Fibroblast of lung (primary cell): ENCODE measurements at places on chromosomes 2 and 18. TPM values are rescaled to one million over a fixed set of nuclear protein-coding genes. Genes with fewer than 3 reads are reported as not detected.

Gene RSAD2
- polyA plus RNA-seq: 0.14 and 0.17 TPM in 2 replicates

Gene FBXO48
- 0.65 and 0.77 TPM in 2 replicates for polyA plus RNA-seq

Gene NOL4
- polyA plus RNA-seq: not detected in 2 replicates

Gene KCNG2
- polyA plus RNA-seq: 0.42 and 0.53 TPM in 2 replicates

Gene PIAS2
- polyA plus RNA-seq: 22.1 and 23.1 TPM in 2 replicates

Gene PIK3C3
- 39.8 and 58.6 TPM in 2 replicates for polyA plus RNA-seq

Gene ACVR1C
- polyA plus RNA-seq: 0.09 and 0.35 TPM in 2 replicates

DNA sequence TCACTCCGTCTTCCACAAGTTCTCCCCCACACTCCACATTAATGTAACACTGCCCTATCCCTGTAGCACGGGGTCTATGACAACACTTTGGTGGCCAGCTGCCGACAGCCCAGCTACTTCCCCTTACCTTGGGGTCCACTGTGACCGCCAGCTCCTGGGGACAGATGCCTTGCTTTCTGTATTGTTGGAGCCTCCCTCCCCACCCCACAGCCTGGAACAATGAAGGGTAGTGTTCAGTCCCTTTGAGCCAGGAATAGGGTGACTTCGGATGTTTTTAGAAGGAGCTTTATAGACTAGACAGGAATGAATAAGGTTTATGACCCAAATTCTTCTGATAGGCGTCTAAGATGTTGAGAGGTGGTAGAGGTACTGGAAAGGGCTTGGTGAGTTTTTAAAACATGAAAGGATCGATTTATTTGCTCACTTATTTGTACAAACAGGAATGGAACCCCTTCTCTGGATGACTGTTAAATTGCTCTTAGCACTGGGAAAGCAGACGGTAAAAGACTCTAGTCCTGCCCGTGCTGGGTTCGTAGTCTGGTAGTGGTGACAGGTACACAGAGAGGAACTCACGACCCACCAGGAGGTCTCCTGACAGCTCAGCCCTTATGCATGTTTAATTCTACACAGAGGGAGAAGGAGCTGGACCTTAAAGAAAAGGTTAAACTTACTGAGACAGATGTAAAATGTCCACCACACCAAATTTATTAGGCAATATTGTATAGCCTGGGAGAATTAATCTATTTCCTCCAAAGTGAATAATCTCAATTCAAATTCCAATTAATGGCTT is 90.9 kb downstream of the MYCN start:
- no peaks in the 10 kb centered on the region for H3K4me1 ChIP-seq
- H3K4me3 ChIP-seq: no peak overlapping the region
- no peak for DNase-seq
- H3K27me3 ChIP-seq: no peaks in the 10 kb centered on the region

DNA sequence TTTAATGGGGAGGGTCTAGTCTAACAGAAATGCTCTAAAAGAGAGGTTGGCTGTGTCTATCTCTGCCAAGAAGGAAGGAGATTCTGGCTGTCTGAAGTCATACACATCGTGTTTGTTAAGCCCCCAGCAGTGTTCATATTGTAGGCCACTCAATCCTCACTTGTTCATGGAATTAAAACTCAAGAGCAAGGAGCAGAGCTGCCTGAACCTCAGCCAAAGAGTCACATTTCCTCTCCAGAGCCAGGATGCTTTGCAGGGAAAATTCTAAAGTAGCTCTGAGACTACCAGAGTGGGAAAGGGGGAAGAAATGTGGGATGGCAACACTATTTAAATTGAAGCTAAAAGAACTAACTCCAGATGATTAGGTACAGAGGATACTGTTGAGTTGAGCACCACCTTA is 190.7 kb upstream of the CXCR4 start:
- no peak for DNase-seq
- H3K36me3 ChIP-seq: no peaks in the 10 kb centered on the region
- H3K27ac ChIP-seq: no peak overlapping the region
- no peak overlapping the region for H3K4me3 ChIP-seq

DNA sequence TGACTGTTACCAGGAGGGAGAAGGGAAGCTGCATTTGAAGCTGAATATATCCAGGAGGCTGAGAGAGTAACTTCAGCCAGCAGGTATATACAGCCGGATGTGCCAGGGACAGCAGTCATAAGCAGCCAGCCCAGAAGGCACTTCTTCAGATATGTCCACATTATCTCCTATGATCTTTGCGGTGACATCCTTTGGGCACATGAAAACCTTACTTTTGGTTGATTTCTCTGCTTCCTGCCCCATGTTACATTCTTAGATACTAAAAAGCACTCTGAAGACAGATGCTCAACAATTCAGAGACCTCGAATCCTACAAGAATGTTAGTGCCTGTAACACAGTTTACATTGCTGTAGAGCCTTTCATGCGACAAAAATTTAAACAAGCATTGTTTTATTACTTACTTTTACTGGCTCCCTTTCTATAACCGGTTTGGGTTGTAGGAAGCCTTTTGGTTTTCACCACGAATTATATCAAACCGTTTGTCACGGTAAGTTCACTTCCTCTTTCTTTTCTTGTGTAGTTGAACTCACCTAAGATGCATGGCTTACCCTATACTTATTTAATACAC is 50.3 kb upstream of the TLK1 start:
- H3K27ac ChIP-seq: no peak overlapping the region
- H3K4me3 ChIP-seq: no peak overlapping the region
- H3K4me1 ChIP-seq: no peaks in the 10 kb centered on the region

- DNase-seq: no peak
- no peaks in the 10 kb centered on the region for H3K36me3 ChIP-seq
- H3K4me1 ChIP-seq: no peaks in the 10 kb centered on the region
- no peak overlapping the region for H3K27ac ChIP-seq
- H3K4me3 ChIP-seq: no peak overlapping the region
- H3K27me3 ChIP-seq: no peaks in the 10 kb centered on the region
Observed at GRCh38 chr2:158144914-158145625, 43.4 kb downstream of the UPP2 start.

- H3K4me3 ChIP-seq: no peak overlapping the region
- H3K4me1 ChIP-seq: no peaks in the 10 kb centered on the region
- H3K36me3 ChIP-seq: peaks cover 10% of the 10 kb centered on the region
- DNase-seq: no peak
Observed at GRCh38 chr2:216205486-216205885, 96.3 kb downstream of the XRCC5 start.

DNA sequence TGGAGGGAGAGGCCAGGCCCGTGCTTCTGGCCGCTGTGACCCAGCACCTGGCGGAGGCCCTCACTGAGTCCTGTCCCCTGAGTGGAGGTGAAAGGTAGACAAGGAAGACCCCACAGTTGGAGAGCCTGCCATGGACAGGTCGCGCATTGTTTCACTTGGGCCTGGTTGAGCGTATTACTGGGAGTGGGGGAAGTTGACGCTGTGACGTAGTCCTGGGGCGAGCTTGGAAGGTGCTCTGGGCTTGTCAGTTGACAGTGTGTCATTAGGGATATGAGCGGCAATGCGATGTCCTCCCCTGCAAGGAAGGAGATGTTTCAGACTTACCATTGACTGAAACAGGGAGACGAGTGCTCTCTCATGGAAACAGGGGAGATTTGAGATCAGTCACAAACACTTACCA is 127.1 kb downstream of the SH3RF3 start:
- peaks cover 9% of the 10 kb centered on the region for H3K4me1 ChIP-seq
- H3K27ac ChIP-seq: no peak overlapping the region
- H3K4me3 ChIP-seq: no peak overlapping the region
- H3K36me3 ChIP-seq: no peaks in the 10 kb centered on the region
- H3K27me3 ChIP-seq: no peaks in the 10 kb centered on the region

- peak; percentile 59 for DNase-seq
- H3K36me3 ChIP-seq: peaks cover 6% of the 10 kb centered on the region
- no peak overlapping the region for H3K27ac ChIP-seq
- peaks cover 3% of the 10 kb centered on the region for H3K4me1 ChIP-seq
Observed at GRCh38 chr2:121356058-121356640, 71.1 kb upstream of the TFCP2L1 start.

DNA sequence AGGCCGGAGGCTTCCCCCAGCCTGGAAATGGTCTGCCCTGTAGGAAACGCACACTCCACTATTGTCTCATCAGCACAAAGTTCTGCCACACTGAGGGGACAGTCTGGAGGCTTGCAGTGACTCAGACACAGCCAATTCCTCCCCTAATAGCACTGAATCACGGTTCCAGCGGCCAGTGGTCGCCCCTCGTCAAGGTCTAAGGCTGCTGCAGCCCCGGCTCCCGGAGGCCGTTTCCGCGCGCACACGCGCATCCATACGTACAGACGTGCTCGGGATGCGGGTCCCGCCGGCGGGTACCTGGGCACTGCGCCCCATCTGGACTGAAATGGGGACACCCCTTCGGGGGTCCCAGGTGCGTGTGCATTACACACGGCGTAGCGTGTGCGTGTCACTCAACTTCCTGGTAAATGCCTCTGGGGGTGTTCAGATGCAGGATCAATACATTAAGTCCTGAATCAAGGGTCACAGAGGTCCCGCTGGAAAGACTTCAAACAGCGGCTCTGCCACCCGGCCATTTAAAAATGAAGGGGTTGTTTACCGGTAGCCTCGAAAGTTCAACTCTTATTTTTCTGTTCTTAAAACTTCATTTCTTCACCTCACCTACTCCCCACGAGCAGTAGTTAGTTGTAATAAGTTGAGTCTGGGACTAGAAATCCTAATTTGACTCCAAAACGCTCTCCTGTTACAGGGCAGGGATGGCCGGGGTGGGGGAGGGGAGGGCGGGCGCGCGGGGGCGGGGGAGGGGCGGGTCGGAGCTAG is 572 bp upstream of the ZNF516 start:
- peak overlapping the region; percentile 78 for H3K4me3 ChIP-seq
- DNase-seq: peak; percentile 56
- no peaks in the 10 kb centered on the region for H3K36me3 ChIP-seq
- no peaks in the 10 kb centered on the region for H3K27me3 ChIP-seq

DNA sequence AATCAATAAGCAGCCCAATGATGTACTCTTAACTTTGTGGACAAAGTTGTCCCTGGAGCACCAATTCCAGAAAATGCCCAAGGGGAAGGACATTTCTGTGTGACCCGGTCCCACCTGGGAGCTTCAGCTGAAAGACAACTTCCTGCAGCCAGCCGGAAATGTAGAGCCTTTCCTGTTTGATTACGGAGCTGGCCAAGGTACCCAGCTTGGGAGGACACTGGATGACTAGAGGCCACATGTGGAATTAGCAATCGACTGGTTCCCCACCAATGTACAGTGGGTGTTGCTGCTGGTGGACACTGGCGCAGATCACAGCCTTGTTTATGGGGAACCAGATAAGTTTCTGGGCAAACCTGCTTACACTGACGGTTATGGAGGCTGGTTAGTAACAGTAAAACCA is 53.0 kb upstream of the ZC3H15 start:
- no peak overlapping the region for H3K27ac ChIP-seq
- no peaks in the 10 kb centered on the region for H3K27me3 ChIP-seq
- no peaks in the 10 kb centered on the region for H3K4me1 ChIP-seq
- no peak overlapping the region for H3K4me3 ChIP-seq

DNA sequence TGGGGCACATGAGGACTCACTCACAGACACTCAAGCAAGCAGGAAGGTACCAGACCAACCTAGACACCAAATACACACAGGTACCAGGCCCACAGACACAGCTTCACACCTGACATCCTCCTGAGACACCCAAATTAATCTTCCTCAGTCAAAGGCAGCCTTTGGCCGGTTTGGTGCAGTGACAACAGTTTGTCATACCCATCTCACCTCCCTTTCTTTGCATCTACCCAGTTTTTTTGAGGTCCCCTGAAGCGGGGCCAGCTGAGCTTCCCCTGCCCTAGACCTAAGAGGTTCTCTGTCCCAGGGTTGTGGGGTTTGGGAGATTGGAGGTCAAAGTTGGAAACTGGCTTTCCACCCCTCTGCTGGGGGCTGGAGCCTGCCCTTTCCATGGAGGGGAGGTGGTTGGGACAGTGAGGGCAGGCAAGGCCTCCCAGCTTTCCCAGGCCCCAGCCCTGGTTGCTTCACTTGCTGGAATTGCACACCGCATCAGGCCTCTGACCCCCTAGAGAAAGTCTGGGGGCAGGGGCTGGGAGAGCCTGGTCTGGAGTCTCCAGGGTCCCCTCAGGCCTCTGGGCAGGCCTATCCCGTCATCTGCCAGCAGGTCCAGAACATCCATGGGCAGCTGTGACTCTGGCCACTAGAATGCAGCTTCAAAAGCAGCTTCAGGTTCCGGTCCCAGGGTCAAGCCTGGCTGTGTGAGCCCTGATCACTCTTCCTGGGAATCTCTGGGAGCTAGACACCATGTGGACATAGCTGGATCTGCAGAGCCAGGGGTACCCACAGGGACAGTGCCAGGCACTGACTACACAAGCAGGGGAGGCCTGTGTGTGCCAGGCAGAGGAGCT is 12.5 kb upstream of the TEX261 start:
- no peak overlapping the region for H3K27ac ChIP-seq
- H3K36me3 ChIP-seq: no peaks in the 10 kb centered on the region
- H3K4me1 ChIP-seq: no peaks in the 10 kb centered on the region
- no peaks in the 10 kb centered on the region for H3K27me3 ChIP-seq
- no peak for DNase-seq
- no peak overlapping the region for H3K4me3 ChIP-seq
